Prostate gland (tissue), 2 donors: ENCODE measurements at places on chromosomes 1 and 21.

- no peak for DNase-seq
These were observed 303.3 kb upstream of the ESRRG start for GRCh38 chr1:217026531-217026930.

DNA sequence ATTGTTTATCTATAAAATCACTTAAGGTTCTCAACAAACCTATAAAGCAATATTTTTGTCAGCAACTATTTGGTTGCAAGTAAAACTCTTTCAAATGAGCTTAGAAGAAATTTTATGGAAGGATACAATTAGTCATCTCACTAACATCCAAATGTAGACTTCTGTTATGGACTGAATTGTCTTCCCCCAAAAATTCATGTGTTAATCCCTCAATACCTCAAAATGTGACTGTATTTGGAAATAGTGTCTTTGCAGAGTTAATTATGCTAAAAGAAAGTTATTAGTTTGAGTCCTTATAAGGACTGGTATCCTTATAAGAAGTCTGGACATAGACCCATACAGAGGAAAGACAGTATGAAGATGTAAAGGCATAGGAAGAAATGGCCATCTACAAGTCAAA is 357.8 kb upstream of the PRMT6 start:
- no peak for DNase-seq

DNA sequence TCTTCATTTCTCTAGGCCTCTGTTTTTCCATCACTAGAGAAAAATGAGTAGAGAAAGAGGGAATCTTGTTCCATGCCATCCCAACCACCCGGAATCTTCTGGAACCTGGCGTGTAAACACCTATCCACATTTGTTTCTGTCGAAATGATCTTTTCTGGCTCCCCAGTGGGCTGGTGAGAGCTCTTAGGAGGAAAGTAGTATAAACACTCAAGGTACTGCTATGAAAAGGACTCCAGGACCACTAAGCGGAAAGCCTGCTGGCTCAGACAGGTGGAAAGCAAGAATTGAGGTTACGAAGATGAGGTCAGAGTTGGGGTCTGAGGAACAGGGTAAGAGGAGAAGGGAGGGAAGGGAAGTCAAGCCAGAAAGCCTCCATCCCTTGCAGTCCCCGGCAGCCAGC is 90.8 kb downstream of the PLXNA2 start:
- no peak for DNase-seq

GRCh38 chr1:46131712-46132528 is 509 bp downstream of the PIK3R3 start:
- peak; percentile 29 for DNase-seq
